ENCODE measurements at places on chromosomes 11 and 22.

- no peak for DNase-seq
Measured at GRCh38 chr11:58801974-58802545, 42.4 kb downstream of the GLYATL2 start.

GRCh38 chr11:3022982-3023381 lies 30.9 kb upstream of the NAP1L4 start:
- no peak for DNase-seq

- no peak for DNase-seq
Measured at GRCh38 chr11:37406651-37407050, 808.6 kb upstream of the RAG2 start.

GRCh38 chr22:41862160-41862529 lies 29.2 kb downstream of the SREBF2 start:
- DNase-seq = peak; percentile 25

GRCh38 chr11:72808331-72808798 lies 5.8 kb upstream of the ATG16L2 start:
- DNase-seq = no peak

- DNase-seq = peak; percentile 19
Measured at GRCh38 chr11:123261345-123262106, 66.5 kb upstream of the CLMP start.

DNA sequence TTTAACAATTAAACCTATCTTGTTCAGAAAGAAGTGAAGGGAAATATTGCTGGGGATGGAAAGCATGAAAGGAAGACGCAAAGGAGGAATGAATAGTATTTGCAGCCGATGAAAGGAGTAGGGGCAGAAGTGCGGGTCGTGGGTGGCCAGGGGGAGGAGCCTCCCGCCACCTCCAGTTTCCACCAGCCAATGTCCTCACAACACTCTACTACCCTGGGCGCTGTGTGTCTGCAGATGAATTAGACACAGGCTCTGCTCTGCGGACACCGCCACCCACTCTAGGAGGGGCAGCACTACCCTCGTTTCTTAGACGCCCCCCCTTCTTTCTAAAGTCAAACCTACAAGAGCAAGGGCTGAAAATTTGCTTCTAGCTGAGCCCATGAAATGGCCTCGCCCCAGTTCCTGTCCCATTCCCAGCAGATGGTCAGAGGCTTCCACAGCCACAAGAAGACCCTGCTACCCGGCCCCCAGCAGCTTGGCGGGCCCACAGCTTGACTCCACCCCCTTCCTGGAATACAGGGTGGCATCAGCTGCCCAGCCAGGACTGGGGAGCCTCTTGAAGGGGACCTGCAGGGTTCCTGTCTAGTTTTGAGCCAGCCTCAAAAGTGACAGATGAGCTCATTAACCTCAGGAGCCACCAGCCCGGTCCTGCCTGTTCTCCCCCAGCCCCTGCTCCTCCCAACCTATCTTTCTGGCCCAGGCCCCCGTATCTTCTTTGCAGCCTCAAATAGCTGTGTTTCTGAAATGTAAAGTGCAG lies 268.1 kb downstream of the BUD13 start:
- DNase-seq = no peak

DNA sequence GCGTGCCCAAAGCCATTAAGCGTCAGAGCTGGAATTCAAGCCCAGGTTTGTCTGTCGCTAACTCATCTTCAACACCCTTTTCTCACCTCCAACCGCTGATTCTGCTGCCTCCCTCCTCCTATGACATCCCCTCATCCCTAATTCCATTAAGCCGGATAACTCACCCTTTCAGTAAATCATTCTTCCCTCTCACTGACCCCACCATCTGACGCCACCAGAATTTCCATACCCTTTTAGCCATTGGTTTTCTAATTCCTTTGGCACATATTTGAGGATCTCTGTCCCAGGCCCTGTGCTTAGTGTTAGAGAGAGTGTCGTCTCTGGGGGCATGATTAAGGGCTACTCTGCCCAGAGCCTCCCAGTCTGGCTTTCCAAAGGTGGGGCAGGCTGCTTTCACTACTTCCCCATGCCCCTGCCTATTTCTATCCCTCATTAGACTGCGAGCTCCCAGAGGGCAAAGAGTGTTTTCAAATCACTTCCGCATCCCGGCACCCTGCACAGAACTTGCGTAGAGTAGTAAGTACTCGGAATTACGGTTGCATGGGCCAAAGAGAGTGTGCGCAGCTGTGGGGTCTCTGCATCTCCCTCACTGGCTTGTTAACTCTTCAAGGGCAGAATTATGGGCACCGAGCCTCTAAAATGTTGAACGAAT lies 3.9 kb downstream of the KLHL35 start:
- no peak for DNase-seq

GRCh38 chr22:48574776-48575617 lies 1252.7 kb downstream of the BRD1 start:
- peak; percentile 7 for DNase-seq

GRCh38 chr11:10701982-10702381 lies 8.4 kb upstream of the IRAG1 start:
- no peak for DNase-seq

- DNase-seq = no peak
Measured at GRCh38 chr22:40383905-40384304, 13.5 kb downstream of the SGSM3 start.

- DNase-seq = no peak
Measured at GRCh38 chr11:31240340-31240904, 129.1 kb downstream of the DCDC1 start.

- no peak for DNase-seq
Measured at GRCh38 chr11:83648610-83649527, 362.7 kb upstream of the CCDC90B start.

DNA sequence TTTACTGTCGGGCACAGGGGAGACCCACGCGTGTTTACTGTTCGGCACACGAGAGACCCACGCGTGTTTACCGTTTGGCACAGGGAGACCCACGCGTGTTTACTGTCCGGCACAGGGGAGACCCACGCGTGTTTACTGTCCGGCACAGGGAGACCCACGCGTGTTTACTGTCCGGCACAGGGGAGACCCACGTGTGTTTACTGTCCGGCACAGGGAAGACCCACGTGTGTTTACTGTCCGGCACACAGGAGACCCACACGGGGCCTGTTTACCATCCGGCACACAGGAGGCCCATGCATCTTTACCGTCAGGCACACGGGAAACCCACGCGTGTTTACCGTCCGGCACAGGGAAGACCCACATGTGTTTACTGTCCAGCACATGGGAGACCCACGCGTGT lies 525.1 kb downstream of the BRD1 start:
- no peak for DNase-seq

GRCh38 chr22:24686280-24686679 lies 83.3 kb downstream of the GGT1 start:
- DNase-seq = no peak

DNA sequence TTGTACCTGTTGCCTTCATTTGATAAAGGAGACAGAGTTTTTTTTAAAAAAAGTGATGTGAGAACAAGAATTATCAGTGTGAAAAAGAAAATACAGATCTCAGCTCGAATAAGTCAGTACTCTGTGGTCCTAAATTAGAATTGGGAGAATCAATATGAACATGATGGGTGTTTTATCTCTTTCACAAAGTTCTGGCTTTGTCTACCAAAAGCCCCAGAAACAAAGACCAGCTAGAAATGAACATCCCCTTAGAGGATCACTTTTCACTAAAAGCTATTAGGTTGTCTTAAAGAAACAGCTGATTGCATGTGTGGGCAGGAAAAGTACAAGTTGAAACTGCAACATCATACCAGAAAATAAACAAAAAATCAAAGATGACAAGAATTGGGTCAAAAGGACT lies 8.4 kb upstream of the ST14 start:
- no peak for DNase-seq

Data from stimulated activated CD4-positive, alpha-beta T cell treated with anti-CD3 and anti-CD28 coated beads, Interleukin-1b, Interleukin-23, amount 100 ng/mL, for 24 hours (primary cell).